Adrenal gland (tissue), 19 donors: ENCODE measurements at places on chromosomes 2 and 18. TPM values are rescaled to one million over a fixed set of nuclear protein-coding genes. Genes with fewer than 3 reads are reported as not detected.

GRCh38 chr2:10039658-10040410 is 3.5 kb upstream of the KLF11 start:
- peak; percentile 80 for DNase-seq

- DNase-seq: peak; percentile 74
These were observed 199.1 kb downstream of the GLI2 start for GRCh38 chr2:120934574-120935338.

- DNase-seq: no peak
These were observed 2.8 kb upstream of the GAD1 start for GRCh38 chr2:170813611-170814532.

DNA sequence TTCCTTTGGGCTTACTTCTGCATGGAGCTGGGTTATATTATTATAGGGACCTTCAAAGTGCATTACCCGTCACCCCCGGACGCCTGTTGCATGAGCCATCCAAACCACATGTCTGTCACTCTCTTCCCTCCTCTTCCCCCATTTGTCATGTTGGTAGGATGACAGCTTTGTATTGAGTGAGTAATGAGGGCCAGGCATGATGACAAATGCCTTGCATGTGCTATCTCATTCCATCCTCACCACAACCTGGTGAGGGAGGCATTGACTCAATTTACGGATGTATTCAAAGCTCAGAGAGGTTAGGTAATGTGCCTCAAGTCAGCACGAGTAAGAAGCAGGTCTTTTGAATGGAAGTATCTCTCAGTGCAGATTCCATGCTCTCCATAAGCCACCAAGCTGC is 510.5 kb upstream of the TNP1 start:
- DNase-seq: no peak

The SPOPL gene
- total RNA-seq: 17.1 TPM

The SPC25 gene
- 1.9 TPM for total RNA-seq

DNA sequence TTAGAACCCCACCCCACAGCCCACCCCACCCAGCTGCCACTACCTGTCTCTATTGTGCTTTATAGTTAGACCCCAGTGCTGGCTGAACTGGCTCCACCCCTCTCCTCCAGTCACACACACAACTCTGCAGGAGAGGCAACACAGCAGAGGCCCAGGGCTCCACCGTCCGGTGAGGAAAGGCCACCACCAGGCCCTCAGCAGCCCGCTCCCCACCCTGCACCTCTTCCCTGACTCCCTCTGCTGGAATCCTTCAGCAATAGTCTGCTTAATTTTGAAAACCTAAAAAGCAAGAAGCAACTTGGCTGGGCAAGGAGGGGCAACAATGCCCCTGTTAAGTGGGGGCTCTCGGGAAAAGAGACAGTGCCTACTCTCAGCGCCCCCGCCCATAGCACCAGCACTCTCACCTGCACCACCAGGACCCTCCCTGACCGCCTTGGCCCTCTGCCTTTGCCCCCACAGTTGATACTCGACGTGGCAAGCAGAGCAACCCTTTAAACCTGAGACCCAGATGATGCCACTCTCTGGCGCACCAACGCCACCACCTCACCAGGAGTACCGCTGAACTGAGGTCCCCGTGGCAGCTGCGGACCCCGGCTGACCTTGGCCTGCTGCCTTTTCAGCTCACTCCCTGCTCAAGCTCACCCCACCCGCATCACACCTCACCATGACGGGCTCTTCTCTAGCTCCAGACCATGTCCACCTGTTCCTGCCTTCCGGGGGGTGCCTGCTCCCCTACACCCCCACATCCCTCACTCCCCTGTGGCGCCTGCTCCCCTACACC is 45.7 kb downstream of the NDUFA10 start:
- DNase-seq: no peak

The RAX gene
- total RNA-seq: not detected

DNA sequence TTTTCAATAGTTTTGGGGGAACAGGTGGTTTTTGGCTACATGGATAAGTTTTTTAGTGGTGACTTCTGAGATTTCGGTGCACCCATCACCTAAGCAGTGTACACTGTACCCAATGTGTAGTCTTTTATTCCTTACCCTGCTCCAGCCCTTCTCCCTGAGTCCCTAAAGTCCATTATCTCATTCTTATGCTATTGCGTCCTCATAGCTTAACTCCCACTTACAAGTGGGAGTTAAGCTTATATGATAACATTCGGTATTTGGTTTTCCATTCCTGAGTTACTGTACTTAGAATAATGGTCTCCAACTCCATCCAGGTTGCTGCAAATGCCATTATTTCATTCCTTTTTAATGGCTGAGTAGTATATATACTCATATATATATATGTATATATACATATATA is 90.9 kb upstream of the ACSL3 start:
- no peak for DNase-seq

GRCh38 chr18:22846088-22846683 is 86.9 kb upstream of the RBBP8 start:
- DNase-seq: no peak

- no peak for DNase-seq
These were observed 47.7 kb downstream of the MYOM1 start for GRCh38 chr18:3172097-3172496.

The REEP1 gene
- total RNA-seq: 4.0 TPM

- DNase-seq: no peak
These were observed 33.1 kb upstream of the ZNF532 start for GRCh38 chr18:58831606-58832005.

The SPEG gene
- total RNA-seq: 6.7 TPM

The CCBE1 gene
- 7.8 TPM for total RNA-seq

GRCh38 chr18:77044866-77045664 is 87.5 kb downstream of the MBP start:
- no peak for DNase-seq

GRCh38 chr2:136135921-136136906 is 18.3 kb upstream of the CXCR4 start:
- DNase-seq: no peak

GRCh38 chr2:101362777-101363176 is 24.5 kb downstream of the CREG2 start:
- DNase-seq: no peak

DNA sequence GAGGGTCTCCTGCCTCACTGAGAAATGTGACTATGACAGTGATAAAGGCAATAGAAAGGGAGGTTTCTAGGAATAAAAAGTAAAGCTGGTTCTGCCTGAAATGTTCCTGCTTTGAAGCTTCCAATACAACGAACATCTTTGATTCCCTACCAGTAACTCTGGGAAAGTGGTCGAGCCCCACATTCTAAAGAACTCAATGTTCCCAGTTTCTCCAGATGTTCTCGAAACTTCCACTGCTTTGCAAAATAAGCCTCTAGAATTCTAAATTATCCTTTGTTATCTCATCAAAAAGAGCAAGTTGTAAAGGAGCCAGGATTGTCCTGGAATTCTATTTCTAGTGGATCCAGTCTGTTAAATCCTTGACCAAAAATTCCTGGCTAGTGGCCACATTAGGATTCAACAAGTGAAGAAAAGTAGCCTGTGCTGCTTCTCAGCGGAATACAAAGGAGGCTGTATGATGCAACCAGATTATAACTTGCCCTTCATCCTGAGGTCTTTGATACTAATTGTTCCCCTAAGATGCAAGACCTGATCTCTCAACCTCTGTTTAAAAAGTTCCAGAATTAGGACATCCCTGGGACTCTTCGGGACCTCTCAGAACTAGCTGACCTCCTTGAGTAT is 8.4 kb downstream of the SCN7A start:
- no peak for DNase-seq

DNA sequence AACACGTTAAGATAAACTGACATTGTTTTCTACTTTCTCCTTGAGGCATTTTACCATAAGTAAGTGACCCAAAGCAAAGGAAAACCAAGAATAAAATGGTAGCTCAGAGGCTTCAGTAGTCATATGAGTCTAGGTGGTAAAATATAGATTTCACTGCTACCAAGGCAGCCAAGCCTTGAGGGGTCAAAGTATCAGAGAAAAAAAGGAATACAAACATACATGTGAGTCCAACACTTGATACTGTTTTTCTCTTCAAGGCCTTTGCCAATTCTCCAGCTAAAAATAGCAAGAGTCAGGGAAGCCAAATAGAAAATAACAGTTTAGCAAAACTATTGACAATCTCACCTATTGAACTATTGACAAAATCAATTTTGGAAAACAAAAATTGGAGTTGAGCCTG is 925.9 kb downstream of the BCL11A start:
- no peak for DNase-seq

- DNase-seq: no peak
These were observed 409.8 kb downstream of the NCKAP5 start for GRCh38 chr2:133158442-133158841.

- DNase-seq: no peak
These were observed 763.9 kb downstream of the TSN start for GRCh38 chr2:122519366-122519765.

DNA sequence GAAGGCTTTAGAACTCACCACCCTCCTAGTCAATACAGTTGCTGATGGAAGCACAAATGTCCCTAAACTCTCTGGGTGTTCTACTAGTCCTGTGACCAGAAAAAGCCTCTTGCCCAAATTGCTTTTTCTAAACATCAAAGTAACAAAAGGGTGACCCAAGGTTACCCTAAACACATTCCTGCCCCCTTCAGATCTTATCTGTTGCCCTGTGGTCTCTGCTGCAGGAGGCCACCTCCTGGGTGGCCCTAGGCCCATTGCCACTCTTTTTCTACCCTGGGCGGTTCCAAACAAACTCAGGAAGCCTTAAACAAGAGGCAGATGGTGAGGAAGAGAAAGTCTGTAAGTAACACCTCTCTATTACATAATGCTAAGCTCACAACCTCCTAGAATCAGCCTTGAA is 3.3 kb downstream of the RNF152 start:
- no peak for DNase-seq

The TRABD2A gene
- total RNA-seq: not detected

The MC4R gene
- not detected for total RNA-seq

The PLEKHH2 gene
- total RNA-seq: 1.9 TPM

The ANKRD30BL gene
- not detected for total RNA-seq

DNA sequence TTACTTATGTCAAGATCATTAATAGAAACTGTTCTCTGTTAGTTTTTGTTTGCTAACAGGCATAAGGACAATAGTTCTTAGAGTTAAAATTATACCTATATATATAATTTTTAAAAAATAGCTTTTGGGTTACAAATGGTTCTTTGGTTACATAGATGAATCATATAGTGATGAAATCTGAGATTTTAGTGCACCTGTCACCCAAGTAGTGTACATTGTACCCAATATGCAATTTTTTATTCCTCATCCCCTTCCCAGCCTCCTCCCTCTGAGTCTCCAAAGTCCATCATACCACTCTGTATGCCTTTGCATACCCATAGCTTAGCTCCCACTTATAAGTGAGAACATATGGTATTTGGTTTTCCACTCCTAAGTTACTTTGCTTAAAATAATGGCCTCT is 26.4 kb downstream of the SLC4A1AP start:
- DNase-seq: no peak

DNA sequence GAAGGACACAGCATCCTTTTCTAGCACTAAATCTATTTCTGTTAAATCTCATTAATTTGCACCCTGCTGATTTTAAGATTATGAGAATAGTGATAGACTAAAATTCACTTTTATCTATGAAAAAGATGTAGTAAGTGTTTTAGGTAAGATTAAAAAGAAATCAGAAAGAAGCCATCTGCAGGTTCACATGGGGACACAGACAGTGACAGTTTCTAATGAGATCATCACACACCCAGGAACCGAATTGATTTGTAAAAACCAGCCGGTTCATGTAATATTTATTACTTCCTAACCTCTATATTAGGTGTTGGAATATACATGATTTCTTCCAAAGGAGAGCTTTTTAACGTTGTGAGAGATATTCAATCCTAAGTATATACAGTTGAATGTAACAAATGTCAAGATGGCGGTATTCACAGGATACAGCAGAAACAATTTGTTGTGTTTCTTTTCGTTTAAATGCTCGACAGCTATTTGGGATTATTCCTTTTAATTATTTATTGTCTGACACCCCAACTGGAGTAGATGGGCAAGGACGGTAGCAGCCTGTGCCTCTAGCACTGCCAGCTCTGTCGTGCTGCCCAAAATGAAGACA is 223.4 kb downstream of the CCDC102B start:
- DNase-seq: no peak

The LAMA3 gene
- total RNA-seq: 4.7 TPM

DNA sequence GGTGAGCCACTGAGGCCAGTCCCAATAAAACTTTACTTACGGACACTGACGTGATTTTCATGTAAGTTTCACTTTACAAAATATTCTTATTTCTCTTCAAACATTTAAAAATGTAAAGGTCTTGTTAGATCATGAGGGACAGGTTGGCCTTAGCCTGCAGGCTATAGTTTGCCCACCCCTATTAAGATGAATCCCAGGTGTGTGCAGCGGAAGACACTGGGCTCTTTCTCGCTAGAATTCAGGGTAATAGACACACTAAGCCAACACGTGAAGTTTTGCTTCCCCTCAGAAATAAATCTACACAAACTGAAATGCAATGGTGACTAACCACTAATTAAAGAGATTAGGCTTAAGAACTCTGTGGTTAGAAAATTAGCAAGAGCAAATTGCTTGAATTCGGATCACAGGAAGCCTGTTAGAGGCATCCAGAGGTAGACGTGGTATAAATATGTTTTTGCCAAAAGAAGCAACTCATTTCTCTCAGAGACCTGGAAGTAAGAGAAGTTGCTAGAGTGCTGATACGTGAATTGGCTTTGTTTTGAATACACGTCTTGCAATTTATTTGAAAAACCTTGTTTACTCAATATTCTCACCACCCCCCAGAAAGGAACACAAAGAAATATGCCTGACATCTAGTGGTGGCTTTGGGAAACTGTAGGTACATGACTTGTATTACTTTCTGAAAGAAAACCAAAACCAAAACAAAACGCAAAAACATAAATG is 151.6 kb downstream of the DTNB start:
- DNase-seq: no peak

DNA sequence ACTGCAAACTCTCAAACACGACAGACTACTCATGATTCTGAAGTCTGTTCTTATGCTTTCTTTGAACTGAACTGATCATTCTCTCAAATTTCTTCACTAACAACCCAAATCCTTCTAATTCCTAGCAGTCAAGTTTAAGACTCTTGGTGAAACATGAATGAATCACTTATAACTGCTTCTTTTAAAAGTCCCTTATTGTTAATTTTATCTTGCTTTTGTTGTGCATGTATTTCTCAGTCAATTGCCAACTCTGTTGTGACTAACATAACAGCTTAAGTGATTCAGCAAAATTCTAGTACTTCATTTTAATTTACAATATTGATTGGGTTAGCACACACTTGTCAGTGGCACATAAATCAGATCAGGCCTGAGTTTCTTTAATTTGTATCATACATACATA is 357.0 kb upstream of the FSIP2 start:
- no peak for DNase-seq

The IL36B gene
- not detected for total RNA-seq

The ACKR3 gene
- 1.9 TPM for total RNA-seq

The SERPINB4 gene
- not detected for total RNA-seq

DNA sequence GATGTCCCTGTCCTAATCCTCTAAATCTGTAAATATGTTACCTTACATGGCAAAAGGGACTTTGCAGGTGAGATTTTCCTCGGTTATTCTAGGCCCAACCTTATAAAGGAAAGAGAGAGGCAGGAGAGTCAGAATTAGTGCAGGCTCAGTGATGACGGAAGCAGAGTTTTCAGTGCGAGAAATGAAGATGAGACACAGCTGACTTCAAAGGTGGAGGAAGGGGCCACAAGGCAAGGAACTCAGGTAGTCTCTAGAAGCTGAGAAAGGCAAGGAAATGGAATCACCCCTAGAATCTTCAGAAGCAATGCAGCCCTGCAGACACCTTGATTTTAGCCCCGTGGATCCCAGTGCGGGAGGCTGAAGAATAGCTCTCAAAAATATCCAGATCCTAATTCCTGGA is 7.2 kb upstream of the LCLAT1 start:
- DNase-seq: no peak
